Activated T-cell treated with anti-CD3 and anti-CD28 coated beads for 24 hours (primary cell): ENCODE measurements at places on chromosomes 1 and 21.

- DNase-seq = no peak
Observed at GRCh38 chr1:91080650-91081049, 58.8 kb upstream of the ZNF644 start.

DNA sequence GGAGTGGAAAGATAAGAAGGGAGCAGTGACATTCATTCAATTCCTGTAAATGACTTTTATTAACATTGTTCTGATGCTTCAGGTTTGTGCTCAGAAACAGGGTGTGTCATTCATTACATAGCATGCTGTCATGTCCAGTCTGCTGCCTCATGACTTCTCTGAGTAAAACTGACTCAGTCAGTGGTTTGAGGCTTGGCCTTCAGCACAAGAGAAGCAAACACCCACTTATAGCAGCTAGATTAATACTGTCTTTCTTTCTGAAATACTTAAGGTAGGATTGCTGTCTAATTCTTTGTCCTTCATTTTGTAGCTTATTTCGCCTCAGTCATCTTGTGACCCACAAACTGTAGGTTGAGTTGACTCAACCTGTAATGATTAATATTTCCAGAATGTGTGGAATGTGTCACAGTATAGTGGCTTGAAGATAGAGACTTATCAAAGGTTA lies 32.9 kb downstream of the RASAL2 start:
- DNase-seq = no peak

- no peak for DNase-seq
Observed at GRCh38 chr1:43773821-43774220, 66.5 kb downstream of the ST3GAL3 start.

DNA sequence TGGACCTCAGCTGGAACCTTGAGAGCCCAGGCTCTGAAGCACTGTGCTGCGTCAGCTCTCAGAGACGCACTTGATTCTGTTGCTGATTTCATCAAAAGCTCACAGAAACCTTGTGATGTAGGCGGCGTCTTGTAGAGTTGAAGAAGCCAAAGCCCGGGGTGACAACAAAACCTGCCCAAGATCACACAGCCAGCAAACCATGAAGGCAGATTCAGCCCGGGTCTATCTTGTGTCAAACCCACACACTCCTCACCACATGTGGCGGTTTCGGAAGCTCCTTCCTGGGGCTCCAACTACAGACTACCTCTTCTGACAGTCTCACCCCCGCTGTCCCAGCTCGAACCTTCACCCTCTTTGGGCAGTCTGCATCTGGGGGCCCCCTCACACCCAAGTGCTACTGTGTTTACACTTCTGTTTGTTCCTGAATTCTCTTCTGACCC lies 50.4 kb downstream of the TENT5C start:
- peak; percentile 71 for DNase-seq

DNA sequence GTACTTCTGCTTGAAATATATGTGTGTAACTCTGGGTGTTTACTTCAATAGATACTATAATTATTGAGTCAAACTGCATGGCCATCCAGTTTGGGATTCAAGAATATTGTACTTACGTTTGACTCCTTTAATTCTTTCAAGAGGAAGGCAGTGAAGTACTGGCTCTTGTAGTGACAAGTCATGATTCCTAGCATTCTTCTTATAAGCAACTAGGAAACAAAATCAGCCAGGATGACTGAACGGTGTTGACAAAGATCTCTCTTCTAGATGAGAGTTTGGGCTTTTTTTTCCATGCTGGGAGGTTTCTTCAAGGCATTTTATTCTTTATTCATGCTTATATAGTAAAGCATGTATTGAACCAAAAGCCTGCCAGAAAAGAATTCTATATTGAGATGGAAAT lies 58.3 kb downstream of the CLEC20A start:
- DNase-seq = no peak

GRCh38 chr1:173784997-173785396 lies 39.5 kb upstream of the DARS2 start:
- no peak for DNase-seq

DNA sequence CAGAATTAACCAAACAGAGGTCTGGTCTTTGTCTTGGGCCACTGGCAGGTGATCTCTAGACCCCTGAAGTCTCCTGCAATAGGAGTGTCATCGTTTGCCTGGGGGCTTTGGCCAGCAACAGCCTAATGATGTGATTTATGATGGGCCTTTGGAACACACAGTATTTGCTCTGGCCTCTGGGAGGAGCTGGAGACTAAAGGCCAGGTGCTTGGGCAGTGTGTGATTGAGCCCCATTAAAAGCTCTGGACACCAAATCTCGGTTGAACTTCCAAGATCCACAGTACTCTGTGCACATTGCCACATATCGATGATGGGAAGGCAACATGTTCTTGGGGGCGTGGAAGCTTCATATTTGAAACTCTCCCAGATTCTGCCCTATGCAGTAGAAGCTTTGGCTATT lies 32.0 kb upstream of the TLR5 start:
- no peak for DNase-seq

DNA sequence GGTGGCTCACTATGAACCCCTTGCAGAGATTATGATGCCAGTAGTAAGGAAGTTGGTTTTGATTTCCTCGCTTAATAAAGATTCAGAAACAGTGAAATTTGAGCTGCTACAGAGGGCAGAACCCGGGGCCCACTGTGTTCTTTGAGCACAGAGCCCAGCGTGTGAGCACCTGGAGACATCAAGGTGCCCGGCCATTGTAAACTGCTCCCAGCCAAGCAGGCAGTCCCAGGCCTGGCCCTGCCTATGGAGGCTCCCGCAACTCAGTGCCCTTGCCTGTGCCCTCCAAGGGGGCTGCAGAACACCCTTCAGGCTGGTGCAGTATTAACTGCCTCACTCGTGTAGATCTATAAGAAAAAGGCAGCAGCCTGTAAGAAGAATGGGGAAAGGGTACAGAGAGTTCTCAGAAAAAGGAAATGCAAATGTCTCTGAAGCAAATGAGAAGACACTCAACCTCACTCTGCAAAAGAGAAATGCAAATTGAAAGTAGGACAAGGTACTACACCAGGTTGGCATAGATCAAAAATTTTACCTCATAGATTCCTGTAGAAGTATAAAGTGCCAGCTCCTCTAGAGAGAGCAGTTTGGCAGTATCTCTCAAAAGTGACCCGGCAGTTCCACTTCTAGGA lies 323.7 kb downstream of the HHAT start:
- DNase-seq = no peak

DNA sequence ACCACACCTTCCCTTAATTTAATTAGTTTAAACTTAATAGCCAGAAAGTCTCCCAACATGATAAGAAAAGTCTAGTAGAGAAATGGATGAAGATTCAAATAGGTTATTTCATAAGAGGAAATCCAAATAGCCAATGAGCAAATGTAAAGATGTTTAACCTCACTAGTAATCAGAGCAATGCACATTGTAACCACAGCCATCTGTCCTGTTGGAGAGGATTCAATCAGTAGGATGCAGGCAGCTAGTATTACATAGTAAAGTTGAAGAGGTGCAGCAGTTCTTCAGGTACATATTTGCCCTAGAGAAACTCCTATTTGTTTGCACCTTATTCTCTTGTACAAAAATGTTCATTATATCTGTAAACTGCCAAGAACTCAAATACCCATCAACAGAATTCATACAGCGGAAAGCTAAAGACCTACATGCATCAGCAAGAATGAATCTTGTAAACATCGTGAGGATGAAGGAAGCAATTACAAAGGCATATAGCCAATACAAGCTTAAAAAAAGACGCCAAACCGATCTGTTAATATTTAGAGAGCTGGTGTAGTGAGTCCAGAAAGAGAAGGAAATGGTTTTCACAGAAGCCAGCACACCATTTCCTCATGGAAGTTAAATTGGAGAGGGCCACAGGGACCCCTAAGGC lies 27.9 kb downstream of the DIP2A start:
- DNase-seq = no peak

- no peak for DNase-seq
Observed at GRCh38 chr1:17802164-17802563, 47.0 kb downstream of the ACTL8 start.

DNA sequence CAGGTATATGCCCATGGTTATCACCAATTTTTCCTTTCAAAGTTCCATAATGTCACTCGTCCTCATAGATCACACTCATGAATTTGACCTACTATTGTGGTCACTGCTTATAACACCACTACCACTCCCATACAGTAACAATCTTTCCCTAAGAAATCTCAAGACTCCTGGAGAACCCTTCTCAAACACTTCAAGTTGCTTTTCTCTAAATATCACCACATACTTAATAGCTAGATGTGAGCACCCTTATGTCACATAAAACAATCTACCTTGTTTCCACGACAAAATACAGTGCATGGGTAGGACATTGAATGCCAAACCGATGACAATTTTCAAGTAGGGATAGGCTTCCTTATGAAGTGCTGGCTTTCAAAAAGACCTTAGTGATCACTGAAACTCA lies 104.5 kb downstream of the LRRC53 start:
- DNase-seq = no peak

- no peak for DNase-seq
Observed at GRCh38 chr1:91559838-91560565, 59.4 kb downstream of the CDC7 start.

DNA sequence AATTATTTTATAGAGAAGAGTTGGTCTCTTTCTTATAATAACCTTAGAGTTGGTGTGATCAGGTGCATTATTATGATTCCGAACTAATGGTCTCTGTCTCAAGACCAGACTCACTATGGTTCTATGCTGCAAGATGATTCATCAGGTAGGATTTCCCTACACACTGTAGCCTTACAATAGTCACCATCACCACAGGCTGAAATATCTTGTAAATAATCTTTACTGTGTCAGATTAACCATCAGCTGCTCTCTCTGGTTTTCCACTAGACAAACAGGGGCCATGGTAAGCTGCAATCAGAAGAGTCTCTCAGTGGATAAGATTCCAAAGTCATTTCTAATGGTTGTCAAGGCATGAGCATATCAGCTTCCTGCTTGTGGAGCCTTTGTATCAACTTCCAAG lies 4.4 kb upstream of the GBP4 start:
- DNase-seq = no peak

DNA sequence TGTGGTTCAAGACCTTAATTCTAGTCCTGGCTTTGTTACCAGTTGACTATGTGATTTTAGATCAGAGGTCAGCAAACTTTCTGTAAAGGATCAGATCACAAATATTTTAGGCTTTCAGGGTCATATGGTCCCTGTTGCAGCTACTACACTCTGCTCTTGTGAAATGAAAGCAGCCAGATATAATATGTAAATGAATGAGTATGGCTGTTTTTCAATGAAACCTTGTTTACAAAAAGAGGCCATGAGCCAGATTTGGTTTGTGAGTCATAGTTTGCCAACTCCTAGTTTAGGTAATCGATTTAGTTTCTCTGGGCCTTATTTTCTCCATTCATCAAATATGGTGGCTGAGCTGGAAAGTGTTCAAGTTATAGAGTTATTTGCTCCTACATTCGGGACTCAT lies 346.7 kb downstream of the NUF2 start:
- no peak for DNase-seq

DNA sequence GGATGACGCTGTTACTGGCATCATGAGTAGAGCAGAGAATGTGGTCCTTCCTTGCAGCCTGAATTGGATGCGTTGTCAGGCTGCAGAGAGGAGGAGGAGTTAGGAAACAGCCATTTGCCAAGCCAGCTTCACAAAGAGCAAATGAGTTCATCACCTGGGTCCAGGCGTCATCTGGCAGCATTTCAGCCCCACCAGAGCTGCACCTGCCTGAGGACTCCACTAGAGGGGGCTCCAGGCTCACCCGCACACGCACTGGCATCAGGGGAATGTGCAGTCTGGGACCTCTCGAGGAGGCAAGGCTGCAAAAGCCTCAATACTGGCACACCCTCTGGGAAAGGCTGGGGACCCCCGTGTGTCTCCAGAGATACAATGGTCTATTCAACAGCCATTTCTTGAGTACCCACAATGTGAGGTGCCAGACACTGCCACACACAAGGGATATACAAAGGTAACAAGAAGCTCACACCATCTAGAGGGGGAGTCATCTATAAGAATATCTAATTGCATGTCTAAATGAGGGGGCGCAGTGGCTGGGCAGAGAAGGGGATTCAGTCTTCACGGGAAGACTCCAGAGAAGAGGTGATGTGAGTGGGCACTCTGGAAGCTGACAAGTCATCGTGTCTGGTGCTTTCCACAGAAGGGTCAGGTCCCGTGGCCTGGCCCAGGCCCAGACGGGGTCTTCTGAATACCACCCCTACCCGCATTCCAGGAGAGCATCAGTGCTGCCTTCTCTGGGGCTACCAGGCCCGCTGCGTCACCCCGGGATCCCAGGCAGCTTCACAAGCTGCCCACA lies 53.5 kb upstream of the CNTN2 start:
- peak; percentile 28 for DNase-seq

DNA sequence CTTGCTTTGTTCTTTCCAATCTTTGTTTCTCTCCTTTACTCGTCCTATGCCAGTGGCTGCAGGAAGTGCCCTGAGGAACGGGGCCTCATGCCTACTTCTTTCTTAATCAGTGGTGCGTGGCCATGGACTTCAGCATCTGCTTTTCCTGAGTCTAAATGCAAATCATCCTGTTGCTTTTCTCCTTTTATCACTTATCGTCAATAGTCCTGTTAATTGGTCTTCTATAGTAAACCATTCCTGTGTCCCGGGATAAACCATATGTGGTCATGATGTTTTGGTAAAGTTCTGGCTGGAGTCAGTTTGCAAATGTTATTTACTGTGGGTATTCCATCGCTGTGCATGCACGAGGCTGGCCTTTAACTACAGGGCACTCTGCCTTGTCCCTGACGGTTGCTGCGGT lies 47.5 kb downstream of the AGPAT3 start:
- DNase-seq = no peak

- no peak for DNase-seq
Observed at GRCh38 chr1:113399062-113399583, 8.8 kb downstream of the MAGI3 start.

GRCh38 chr1:234398849-234399381 lies 25.7 kb downstream of the COA6 start:
- DNase-seq = no peak

- DNase-seq = no peak
Observed at GRCh38 chr1:68188060-68188538, 44.2 kb downstream of the WLS start.

- DNase-seq = no peak
Observed at GRCh38 chr1:93777255-93777654, 95.6 kb upstream of the BCAR3 start.

- no peak for DNase-seq
Observed at GRCh38 chr21:21084179-21084578, 86.0 kb downstream of the NCAM2 start.

DNA sequence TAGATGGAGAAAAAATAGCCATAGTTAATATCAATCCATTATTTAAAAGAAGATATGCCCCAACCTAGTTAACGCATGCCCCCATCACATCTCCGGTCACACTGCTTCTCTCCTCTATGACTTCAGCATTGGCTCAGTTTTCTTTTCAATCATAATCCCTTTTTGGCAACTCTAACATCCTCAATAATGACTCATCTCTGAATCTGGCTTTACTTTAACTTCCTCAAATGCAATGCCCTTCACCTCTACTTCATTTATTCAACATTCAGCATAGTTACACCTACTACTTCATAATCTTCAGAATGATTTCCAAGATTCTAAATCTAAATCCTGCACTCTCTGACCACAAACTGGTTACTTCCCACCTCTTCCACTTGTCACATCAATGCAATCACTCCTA lies 417.3 kb downstream of the USH2A start:
- DNase-seq = no peak

GRCh38 chr1:29575277-29575676 lies 339.0 kb downstream of the PTPRU start:
- no peak for DNase-seq
